ENCODE measurements at places on chromosomes 7 and 10. TPM values are rescaled to one million over a fixed set of nuclear protein-coding genes. Genes with fewer than 3 reads are reported as not detected.

DNA sequence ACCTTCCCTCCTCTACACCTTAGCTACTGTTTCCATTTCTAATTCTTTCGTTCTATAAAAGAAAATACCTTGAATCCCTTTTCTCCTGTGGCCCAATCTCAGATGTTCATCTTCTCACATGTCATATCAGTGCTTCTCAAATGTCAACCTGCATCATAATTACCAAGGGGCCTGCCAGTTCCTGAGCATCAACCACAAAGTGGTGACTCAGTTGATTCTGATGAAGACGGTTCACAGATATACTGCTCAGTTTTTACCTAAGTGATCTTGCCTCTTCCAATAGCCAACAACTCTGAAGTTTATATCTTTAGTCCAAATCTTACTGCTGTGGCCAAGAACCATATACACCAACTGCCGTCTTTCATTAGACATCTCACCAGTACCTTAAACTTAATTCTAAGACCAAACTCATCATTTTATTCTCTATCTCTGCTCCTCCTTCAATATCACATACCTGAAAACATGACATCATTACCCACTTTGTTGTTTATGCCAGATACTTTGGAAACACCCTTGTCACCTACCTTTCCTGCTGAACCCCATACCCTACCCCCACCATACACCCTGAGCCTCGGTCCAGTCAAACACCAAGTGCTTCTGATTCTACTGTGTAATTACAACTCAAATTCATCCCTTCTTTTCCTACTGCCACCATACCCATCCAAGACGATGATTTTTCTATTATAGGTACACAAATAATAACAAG lies 115.5 kb downstream of the LMBR1 start:
- DNase-seq = no peak

DNA sequence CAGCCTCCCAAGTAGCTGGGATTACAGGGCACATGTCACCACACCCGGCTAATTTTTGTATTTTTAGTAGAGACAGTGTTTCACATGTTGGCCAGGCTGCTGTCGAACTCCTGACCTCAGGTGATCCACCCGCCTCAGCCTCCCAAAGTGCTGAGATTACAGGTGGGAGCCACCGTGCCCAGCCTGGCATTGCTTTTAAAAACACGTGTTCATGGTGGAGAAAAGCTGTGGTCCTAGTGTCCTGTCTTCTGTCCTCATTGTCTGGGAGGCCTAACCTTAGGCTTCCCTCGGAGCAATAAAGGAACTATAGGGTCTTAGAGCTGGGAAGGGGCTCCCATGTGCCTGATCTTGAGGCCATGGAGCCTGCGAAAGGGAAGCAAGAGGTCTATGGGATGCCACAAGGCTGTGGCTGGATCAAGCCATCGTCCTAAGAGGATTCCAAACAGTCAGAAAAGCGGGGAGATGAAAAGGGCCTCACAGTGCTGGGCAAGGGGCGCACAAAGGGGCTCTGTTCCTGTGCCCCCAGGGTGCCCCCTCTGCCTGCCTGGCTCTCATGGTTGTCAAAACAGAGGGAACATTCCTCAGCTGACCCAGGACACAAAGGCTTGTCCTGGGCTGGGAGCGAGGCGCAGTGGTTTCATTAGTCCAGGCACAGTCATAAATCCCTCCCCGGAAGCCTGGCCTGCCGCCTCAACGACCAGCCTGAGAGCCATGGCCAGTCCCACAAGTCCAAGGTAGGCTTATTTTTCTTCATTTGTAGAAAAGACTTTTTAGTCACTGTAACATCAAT lies 106.6 kb upstream of the TNS3 start:
- DNase-seq = no peak

DNA sequence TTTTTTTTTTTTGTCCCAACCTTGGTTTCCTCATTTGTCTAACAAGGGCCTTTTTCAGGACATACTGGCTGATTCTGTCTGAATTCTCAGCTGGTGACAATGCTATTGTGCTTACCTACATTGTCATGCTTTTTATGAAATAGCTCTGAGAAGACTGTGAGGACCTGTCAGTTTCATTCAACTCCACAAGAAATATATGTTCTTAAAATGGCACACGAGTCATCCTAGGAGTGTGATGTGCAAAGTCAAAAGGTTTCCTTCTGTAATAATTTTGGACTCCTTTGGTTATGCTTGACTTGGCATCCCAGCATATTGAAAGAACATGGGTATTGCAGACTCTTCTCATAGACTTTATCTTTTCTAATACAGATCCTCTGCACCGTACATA lies 316.0 kb downstream of the GFRA1 start:
- no peak for DNase-seq

DNA sequence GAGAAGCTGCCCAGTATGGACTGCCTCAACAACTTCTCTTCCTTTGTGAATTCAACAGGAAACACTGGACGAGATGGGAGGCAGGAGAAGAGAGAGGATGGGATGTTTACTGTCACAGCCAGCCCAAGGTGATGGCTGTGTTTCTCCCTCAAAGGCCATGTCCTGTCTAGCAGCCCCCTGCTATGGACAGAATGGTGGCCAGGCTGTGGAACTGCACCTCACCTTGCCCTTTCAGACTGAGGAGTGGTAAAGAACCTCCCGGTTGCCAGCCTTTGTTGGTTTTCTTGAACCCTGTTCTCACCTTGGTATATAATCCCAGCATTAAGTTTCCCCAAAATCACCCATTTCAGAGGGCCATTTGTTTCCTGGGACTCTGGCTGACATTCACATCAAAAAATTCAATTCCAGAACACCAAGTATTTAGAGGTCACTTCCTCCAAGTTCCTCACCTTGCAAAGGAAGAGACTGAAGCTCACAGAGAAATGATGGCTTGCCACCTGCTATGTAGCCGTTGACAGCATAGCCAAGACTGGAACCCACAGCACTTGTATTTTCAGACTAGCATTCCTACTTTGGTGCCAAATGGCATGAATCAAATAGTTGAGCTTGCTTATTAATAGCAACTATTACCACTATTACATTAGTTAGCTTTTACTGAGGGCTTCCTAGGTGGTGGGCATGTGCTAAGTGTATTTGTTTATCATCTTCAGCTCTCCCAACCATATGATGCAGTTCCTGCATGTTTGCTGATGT lies 224.0 kb upstream of the GRB10 start:
- peak; percentile 53 for DNase-seq

- DNase-seq = no peak
Measured at GRCh38 chr10:34885898-34886297, 70.8 kb upstream of the PARD3 start.

- peak; percentile 84 for DNase-seq
Measured at GRCh38 chr7:130140551-130141160, 64.5 kb downstream of the TMEM209 start.

DNA sequence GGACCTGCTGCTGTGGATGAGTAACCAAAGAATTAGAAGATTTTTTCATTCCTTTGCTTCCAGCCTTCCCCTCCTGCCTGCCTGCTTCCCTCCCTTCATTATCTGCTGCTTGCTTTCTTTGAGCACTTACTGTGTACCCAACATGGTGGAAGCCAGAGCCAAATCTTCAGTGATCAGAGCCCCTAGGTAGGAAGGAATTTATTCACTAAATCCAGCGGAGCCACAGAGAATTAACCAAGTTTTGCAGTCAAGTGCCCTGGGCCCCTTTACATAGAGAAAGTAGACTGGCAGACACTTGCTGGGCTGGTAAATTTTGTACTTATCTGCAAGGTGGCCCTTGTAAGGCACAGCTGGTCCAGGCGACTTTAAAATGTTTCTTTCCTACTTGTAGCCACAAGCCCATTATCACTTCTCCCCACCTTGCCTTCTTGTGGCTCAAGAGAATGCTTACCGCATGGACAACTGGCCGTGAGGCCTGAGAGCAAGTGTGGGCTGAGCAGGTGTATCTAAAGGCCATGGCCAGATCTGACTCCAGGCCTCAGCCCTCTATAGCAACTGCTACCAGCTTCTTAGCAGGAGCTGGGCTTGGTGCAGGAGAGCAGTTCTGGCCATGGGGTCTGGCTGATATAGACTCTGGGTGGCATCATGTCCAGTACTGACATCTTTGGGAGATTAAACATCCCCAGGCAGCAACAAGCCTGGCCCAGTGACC lies 11.1 kb downstream of the UNC5B start:
- DNase-seq = no peak

DNA sequence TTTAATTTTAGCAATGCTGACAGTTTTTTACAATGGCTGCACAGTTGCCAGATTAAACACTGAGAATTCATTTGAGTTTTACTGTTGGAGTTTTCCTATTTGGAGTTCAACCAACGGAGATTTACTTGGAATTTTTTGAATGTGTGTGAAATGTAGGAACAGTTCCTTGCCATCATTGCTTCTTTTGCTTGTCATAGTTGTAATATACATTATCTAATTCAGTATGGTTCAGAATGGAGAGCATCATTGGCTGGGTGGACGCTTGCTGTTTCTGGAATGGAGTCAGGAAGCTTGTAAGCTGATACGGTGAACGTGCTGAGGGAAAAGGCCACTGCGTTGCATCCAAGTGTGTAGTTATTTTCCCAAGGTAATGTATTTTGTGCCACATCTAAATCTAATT lies 404.3 kb upstream of the KLF6 start:
- DNase-seq = no peak

- DNase-seq = no peak
Measured at GRCh38 chr7:131010029-131010716, 276.2 kb upstream of the KLF14 start.

- no peak for DNase-seq
Measured at GRCh38 chr10:132545659-132546367, 8.2 kb downstream of the INPP5A start.

DNA sequence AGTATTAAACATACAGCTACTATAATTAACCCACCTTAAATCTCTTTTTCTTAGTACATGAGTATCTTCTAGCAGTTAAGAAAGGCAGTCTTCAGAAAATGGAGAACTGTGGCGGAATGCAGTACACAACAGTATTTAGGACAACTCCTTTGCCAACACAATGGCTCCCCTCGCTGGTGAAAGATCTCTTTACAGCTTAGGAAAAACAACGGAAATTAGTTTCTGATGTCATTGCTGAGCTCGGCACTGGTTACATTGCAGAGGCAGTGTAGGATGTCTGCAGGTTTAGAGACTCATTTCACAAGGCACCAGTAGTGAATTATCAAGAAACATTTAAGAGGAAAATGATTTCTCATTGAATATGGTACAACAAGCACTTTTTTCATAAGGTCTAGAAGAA lies 43.4 kb downstream of the GLRX3 start:
- DNase-seq = no peak

- no peak for DNase-seq
Measured at GRCh38 chr7:14826426-14826825, 76.1 kb downstream of the DGKB start.

- no peak for DNase-seq
Measured at GRCh38 chr10:35172574-35172973, 45.9 kb downstream of the CREM start.

MEOX2 gene
- 24.5 TPM for total RNA-seq

ADCY1 gene
- total RNA-seq = 0.05 TPM

SH2B2 gene
- total RNA-seq = 8.9 TPM

HOXA3 gene
- total RNA-seq = not detected

ANKRD61 gene
- not detected for total RNA-seq
